ENCODE measurements at places on chromosomes 5 and 9.

GRCh38 chr9:72276429-72276828 lies 88.6 kb downstream of the ZFAND5 start:
- no peak for DNase-seq

GRCh38 chr5:21806271-21806670 lies 1046.9 kb downstream of the CDH12 start:
- no peak for DNase-seq

DNA sequence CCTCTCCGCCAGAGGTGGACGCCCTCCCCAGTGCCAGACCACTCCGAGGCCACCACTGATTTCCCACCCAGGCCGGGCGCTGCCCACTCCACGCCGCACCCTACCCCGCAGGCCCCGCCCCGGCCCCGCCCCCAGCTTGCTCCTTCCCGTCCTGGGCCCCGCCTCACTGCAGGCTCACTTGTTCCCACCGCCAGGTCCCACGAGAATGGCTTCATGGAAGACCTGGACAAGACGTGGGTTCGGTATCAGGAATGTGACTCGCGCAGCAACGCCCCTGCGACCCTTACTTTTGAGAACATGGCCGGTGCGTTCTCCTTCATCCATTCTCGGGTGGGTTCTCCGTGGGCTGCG lies 6.5 kb downstream of the LRRC26 start:
- no peak for DNase-seq

GRCh38 chr5:63456279-63456678 lies 506.0 kb downstream of the HTR1A start:
- DNase-seq: no peak

- no peak for DNase-seq
Measured at GRCh38 chr5:180598316-180598701, 7.0 kb upstream of the SCGB3A1 start.

- DNase-seq: no peak
Measured at GRCh38 chr5:83256091-83256780, 178.9 kb downstream of the XRCC4 start.

DNA sequence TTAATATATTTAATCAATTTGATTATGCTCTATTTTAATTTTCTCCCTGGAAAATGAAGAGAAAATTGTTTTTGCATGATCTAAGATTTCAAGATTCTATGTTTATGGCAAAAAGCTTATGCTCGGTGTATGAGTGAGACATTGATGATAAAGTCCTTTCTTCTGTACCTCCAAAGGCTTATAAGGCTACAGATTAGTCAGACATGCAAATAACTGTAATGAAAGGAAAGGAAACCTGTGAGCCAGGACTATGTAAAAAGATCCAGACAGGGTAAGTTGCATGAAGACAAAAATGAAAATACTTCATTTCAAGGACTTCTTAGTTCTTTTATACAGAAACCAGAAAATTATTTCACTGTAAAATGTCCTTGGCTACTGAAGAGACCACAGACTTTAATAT lies 52.2 kb upstream of the EDIL3 start:
- DNase-seq: no peak

GRCh38 chr5:67165526-67166459 lies 30.8 kb downstream of the CD180 start:
- peak; percentile 82 for DNase-seq

- no peak for DNase-seq
Measured at GRCh38 chr5:123119334-123119986, 30.4 kb downstream of the PRDM6 start.

- DNase-seq: no peak
Measured at GRCh38 chr5:120806202-120806601, 342.1 kb downstream of the PRR16 start.

DNA sequence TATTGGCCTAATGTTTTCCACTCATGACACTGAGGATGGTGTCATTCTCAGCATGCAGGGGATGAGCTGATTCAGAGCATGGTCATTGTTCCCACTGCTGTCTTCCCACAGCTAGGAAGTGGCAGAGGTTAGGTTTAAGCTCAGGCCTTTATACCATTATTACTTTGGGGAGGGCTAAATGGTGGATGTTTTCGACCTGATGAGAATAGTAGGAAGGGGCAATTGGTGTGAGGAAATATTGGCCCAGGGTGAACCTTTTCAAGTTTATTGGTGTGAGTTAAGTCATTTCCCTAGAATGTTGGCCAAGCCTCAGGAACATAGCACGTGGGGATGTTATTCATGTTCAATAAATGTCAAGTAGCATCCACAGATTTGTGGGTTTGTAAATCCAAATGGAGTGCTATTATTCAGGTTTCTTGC lies 59.6 kb downstream of the ARHGAP26 start:
- peak; percentile 97 for DNase-seq

GRCh38 chr5:134600600-134600999 lies 32.0 kb downstream of the SAR1B start:
- DNase-seq: no peak

DNA sequence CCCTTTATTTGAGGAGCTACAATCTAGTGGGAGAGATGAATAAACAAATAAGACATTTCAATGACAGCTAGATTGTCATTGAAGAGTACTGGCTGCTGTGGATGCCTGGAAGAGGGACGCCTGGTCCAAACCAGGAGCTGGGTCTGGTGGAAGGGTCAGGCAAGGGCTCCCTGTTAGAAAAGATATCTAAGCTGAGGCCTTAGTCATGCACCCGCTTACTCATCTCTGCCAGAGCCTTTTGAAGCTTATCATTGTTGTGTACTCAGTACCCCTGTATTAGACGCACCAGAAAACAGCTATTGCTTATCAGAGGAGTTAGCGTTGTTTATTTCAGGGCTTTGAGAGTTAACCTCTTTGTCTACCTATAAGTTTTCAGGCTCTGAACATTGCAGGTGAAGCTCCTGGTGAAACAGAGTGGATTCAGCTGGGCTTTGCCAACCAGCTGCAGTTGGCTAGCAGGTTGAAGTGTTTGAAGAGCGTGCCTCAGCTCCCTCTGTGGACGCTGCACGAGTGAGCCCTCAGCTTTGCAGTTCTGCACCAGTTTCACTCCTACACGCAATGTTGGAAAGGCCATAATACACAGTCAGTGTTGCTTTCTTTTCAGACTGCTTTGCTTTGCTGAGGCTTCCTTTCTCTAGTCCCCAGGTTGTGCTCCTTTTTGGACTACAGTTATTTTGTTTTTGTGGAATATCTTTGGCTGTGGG lies 5.6 kb upstream of the GPR151 start:
- no peak for DNase-seq

GRCh38 chr9:85713897-85714296 lies 27.9 kb downstream of the AGTPBP1 start:
- DNase-seq: no peak

- peak; percentile 45 for DNase-seq
Measured at GRCh38 chr5:87127956-87128687, 139.6 kb upstream of the RASA1 start.

DNA sequence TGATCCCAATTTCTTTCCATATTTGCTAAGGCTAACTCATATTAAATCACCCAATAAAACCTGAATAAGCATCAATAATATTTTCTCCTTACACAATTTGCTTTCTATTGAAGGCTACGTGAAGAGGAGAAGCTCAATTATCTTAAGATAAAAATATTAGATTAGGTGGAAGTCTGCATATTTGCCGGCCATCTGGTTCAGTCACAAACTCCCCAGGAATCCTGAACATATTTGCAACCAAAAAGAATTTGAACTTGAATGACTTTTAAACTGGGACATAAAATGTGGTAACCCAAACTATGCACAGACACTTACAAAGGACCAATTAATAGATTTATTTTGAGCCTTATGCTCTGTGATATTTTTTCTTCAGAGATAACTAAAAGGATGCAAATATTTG lies 92.3 kb downstream of the HAPLN1 start:
- no peak for DNase-seq

DNA sequence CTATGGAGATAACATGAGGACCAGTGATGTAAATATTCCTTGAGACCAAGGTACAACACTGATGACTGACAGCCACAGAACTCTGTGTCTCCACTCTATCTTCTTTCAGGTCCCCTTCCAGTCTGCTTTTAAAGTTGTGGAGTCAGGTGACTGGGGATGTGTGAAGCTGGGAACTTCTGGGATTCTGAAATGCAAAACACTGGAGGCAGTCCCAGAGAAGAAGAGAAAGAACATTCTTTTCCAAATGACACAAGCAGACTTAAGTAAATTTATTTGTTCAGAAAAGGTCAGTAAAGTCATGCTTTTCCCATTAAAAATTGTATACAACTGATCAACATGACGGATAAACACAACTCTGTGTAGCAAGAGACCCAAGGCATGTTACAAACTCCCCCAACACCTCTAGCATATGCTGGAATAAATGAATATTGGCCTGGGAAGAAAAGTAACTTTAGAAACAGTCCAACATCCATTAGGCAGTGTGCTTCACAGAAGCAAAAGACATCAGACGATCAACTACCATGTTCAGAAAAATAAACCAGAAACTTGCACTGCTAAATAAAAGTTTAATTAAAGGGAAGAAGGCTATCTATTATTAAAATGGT lies 92.4 kb upstream of the IFNK start:
- DNase-seq: no peak

DNA sequence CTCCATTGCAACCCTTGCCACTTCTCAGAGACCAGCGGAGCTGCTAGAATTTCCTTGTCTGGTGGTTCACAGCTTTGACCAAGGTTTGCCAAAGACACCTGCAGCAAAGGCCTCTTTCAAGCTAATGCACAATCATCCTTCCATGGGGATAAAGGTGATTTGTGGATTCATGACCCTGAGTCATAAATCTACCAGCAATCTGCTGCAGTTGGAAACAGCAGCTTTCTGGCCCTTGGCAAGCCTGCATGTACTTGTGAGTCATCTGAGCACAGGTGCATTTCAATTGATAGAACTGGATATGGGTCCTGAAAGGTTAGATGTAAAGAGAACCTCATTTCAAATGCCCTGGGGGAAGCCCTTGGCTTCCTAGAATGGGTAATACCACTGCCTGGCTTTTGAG lies 21.6 kb upstream of the TCF7 start:
- no peak for DNase-seq

GRCh38 chr9:8115570-8115969 lies 316.0 kb upstream of the DMAC1 start:
- DNase-seq: no peak

- DNase-seq: no peak
Measured at GRCh38 chr5:146906803-146907202, 28.2 kb upstream of the PPP2R2B start.

GRCh38 chr5:116674881-116675625 lies 100.4 kb upstream of the SEMA6A start:
- no peak for DNase-seq

- peak; percentile 20 for DNase-seq
Measured at GRCh38 chr5:63125862-63126261, 547.2 kb downstream of the LRRC70 start.

GRCh38 chr9:68731857-68732256 lies 26.8 kb downstream of the PIP5K1B start:
- DNase-seq: no peak

DNA sequence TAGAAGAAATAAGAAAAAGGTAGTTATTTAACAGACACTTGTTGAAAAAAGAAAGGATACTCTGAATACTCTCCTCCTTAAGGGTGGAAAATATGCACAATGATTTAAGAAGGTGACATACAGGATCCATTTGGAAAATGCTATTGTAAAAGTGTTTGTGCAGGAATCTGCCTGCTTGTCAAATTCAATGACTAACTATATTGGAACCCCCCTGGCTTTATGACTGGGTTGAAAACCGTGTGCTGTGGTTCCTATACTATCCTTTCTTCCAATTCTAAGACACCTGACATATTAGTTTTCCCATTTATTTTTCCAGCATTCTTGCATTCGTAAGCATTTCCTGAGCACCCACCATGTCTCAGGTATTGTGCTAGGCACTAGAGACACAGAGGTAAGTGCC lies 220.0 kb downstream of the GLIS3 start:
- DNase-seq: no peak

- no peak for DNase-seq
Measured at GRCh38 chr5:33701251-33701650, 190.5 kb downstream of the ADAMTS12 start.

- peak; percentile 60 for DNase-seq
Measured at GRCh38 chr5:52674815-52675545, 112.7 kb upstream of the ITGA1 start.

GRCh38 chr9:127467621-127468020 lies 16.3 kb downstream of the LRSAM1 start:
- DNase-seq: no peak

DNA sequence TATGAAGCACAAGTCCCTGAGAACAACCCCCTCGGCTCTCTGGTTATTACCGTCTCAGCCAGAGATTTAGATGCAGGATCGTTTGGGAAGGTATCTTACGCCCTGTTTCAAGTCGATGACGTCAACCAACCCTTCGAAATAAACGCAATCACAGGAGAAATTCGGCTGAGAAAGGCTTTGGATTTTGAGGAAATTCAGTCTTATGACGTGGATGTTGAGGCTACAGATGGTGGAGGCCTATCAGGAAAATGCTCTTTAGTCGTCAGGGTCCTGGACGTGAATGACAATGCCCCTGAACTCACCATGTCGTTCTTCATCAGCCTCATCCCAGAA lies 1.1 kb downstream of the PCDHB6 start:
- DNase-seq: no peak

DNA sequence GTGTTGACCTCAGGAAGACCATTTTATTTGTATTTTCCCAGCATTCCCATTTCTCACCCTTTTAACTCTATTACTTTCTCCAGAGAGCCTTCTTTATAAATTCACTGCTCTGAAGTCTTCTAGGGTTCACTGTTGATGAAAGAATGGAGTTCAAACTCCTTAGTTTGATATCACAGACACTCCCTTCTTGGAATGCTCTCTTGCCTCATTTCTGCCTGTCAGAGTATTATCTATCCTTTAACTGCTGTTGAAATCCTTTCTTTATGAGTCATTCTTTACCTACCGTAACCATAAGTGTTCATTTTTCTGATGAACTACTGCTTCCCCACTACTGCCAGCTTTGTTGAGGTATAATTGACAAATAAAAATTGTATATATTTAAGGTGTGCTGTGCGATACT lies 4.3 kb downstream of the RIC1 start:
- DNase-seq: no peak

DNA sequence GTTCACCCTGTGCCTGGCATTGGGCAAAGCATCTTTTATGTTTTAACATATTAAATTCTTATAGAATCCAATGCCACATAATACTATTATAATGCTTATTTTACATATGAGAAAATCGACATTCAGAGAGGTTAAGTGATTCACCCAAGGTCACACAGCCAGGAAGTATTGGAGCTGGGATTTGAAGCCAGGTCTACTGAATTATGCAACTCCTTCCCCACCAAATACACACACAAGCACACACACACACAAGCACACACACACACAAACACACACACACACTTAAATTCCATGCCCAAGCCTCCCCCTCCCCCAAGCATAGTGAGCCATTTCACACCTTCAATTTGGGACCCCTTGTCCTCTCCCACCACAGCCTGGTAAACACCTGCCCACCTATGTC lies 37.4 kb downstream of the UBE2QL1 start:
- no peak for DNase-seq

Data from dermis microvascular lymphatic vessel endothelial cell (primary cell).